ENCODE measurements at places on chromosomes 3 and 15.

DNA sequence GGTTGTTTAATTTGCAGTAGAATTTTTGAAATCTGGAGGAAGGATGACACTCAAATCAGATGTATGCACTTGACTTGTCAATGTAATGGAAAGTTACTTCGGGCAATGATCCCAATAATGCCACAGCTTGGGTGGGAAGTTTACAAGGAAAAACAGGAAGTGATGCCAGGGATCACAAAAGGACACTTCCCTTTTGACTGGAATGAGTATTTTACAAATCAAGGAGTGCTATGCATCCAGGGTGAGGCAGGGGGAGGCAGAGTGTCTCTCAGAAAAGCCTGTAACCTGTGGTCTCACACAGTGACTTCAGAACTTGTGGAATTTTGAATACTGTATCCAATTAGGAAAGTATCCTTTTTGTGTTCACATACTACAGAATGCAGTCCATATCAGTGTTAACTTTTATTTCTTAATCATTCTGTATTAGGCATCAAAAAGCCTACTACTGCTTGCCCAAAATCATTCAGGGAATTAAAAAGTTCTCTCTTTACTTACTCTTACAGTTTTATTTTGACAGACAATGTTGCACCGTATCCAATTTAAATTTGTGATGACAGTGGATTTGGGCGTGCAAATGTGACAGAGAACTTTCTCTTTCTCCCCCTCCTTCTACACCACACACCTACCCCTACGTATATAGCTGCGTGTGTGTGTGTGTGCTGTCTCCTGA is 445.1 kb downstream of the MECOM start:
- DNase-seq = peak; percentile 35

DNA sequence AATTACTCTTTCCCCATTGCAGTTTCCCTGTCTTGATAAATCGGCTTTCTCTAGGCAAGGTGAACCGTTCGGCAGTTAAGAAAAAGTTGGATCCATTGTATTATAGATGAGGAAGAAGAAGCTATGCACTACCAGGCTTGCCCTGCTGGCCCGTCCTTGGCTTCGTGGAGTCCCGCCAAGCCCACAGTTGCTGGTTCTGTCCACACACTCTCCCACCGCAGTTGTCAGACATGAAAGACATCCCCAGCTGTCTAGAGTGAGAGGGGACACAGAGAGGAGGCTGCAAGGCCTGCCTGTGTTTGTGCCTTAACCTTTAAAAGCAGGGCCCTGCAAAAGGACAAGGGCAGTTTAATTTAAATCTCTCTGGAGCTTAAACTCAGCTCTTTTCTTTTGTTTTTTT is 47.2 kb upstream of the PLCL2 start:
- DNase-seq = no peak

DNA sequence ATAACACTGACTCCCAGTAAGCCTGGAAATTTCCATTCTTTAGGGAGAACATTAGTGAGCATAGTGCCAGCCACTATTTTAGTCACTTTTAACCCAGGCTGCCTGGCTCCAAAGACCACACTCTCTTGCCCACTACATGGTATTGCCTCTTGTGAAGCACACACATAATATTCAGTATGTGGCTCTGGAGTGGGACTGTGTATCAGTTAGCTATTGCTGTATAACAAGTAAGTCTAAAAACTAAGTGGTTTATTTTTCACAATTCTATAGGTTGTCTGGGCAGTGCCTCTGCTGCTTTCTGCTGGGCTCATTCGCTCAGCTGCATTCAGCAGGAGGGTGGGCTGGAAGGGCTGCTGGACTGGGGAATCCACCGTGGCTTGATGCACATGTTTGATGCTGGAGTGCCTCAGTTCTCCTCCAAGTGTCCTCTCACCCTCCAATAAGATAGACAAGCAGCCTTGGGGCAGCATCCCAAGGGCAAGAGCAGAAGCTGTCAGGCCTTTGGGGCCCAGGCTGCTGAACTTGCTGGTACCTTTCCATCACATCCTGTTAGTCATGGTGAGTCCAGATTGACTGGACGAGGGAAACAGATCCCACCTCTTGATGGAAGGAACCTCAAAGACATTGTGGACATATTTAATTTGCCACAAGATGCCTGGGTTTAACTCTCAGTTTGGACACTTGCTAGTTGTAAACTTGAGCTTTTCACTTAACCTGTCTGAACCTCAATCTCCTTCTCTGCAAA is 66.6 kb upstream of the TLE3 start:
- DNase-seq = no peak

DNA sequence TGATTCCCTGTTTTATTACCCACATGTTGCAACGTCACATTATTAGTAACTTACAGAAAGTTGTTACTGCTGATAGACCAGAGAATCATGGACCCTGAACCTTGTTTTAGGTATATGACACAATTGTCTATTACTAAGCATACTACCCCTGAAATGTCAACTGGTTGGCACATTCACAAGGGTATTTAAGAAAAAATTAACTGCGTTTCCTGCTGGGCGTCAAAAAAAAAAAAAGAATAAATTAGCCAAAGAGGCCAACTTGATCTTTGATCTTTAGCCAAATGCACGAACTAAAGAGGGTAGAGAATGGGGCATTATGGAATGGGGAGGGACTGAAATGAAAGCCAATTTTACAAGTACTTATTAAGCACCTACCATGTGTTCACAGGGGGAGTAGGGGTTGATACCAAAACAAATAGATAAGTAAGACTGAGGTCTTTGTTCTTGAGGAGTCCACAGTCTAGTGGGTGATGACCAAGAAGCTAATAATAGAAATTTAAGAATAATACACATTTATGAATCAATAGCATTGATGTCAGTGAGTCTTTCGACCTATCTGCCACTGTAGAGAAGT is 17.8 kb upstream of the MUC13 start:
- no peak for DNase-seq

GRCh38 chr15:47246317-47246716 is 471.0 kb upstream of the SEMA6D start:
- DNase-seq = no peak

DNA sequence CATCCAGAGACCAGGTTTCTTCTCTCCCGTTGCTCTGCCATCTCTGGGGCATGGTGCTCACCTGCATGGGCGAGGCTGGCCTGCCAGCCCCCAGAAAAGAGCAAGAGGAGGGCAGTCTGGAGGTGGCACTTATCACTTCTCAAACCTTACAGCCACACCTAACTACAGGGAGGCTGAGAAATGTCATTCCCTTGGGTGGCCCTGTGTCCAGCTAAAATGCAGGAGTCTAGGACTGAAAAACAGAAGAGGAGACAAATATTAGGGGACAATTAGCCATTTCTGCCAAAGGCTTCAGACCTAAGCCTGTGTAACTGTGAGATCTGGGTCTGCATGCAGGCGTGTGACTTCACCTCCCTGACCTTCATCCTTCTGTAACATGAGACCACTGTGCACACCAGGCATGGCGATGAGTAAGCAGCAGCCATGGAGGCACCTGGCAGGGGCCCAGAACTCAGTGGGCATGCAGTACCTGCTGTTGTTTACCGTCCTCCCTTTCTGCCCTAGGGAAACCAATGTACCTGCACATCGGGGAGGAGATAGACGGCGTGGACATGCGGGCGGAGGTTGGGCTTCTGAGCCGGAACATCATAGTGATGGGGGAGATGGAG is 83.4 kb downstream of the MESD start:
- no peak for DNase-seq

DNA sequence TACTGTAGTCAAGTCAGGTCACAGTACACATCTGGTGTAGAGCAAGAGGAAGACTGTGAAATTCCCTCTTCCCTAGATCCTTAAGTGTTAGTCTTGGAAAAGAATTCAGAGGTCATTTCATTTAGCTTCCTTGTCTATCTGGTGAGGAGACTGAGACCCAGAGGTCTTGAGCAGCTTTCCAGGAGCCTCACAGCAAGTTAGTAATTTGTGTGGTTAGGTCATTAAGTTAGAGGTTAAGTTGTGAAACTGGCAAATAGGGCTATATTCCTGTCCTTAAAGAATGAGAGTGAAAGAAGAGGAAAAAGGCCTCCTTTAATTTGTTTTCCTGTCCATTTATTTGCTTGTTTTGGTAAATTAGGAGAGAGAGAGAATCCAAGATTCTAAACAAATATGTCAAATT is 9.0 kb downstream of the PODXL2 start:
- no peak for DNase-seq

DNA sequence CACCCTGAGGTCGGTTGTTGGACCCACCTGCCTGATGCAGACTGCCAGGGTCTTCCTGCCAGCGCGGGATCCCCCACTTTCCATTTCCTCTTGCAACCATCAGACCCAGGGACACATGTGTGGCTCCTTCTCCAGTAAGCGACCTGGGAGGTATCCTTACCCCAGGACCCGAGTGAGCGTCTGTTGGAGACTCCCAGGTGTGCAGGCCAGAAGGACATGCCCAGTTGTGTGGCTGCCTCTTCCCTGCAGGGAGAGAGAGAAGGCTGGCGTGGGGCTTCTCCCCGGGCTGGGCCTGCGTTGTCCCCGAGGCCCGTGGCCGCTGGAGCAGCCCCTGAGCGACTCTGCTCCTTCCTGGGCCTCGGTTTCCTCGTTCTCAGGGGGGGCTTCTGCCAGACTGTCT is 56.8 kb downstream of the APBA2 start:
- DNase-seq = no peak

GRCh38 chr3:126040386-126040785 is 43.5 kb downstream of the SLC41A3 start:
- no peak for DNase-seq

DNA sequence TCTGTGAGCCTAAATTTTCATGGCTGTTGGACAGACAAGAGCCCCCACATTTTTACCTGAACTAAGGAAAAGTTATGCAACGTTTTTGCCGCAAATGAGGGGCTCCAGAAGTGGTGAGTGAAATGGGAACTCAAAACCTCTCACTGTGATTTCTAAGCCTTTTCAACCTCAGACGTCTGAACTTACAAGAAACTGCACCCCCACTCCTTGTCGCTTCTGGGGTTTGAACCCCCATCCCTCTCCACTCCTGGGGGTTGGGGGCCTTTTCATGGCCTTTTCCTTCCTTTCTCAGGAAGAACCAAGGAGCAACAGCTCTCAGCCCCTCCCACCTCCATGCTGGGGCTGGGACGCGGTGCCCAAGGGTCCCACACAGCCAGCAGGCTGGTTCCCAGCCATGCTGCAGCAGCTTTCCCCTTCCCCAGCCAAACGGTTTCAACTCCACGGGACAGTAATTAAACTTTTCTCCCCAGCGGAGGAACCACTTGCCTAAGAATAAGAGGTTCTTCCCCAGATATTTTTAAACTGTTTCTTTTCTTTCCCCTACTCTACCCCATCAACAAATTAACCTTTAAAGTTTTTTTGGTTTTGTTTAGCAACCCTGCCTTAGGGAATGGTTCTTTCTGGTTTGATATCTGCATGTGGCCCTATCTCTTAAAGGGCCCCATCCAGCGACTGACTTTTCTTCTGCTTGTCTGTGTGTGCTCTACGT is 387.6 kb upstream of the CBLB start:
- no peak for DNase-seq

DNA sequence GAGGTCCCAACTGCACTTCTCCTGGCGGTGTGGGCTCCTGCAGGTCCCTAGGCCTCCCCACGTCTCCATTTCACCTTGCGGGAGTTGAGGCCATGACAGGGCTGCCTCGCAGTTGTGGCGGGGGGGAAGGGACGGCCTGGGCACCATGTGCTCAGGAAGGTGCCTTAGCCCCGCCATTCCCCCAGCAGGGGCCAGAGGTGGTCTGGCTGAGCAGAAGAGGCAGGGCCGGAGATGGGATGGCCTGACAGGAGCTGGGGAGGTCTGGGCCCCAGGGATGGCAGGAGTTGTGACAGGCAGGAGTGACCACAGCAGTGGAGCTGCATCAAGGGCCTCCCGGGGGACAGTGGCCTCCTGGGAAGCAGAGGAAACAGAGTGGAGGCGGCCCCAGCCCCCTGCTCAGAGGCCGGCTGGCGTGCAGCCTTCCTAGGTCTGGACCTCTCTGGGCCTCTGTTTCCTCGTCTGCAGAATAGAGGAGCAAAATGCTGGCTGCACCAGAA is 18.7 kb upstream of the KLF15 start:
- DNase-seq = no peak

GRCh38 chr3:72171946-72172345 is 387.0 kb upstream of the PROK2 start:
- no peak for DNase-seq

DNA sequence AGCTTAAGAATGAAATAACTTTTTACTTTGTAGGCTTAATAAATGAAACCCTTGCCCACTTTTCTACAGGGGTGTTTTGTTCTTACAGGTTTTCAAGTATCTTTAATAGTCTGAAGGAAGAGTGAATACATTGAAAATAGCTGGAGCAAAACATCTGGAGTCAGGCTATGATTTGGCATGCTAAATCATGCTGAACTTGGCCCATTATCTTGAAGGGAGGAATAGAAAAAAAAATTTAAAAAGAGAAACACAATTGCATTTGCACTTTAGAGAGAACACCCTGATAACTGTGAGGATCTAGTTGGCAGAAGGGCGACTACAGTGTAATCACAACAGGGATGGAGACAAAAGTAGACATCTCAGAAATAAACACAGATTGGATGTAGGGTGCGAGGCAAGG is 1.8 kb upstream of the IQGAP1 start:
- DNase-seq = no peak

- no peak for DNase-seq
Observed at GRCh38 chr3:2578560-2578959, 479.9 kb downstream of the CNTN4 start.

DNA sequence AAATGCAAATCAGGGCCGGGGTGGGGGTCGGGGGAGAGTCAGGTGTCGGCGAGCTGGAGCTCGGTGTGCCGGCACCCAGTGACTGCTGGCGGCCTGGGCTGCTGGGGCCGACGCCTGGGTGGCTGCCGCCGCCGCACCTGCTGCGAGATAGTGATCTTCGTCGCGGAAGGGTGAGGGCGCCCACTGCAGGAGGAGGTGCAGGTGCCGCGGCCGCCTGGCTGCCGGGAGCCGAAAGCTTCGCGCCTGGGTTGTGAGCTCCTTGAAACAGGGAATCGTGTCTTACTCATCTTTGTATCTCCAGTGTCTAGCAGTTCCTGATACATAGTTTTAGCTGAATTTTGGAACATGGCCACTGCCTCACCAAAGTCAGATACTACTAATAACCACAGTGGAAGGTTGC is 64.0 kb upstream of the CPOX start:
- peak; percentile 23 for DNase-seq

GRCh38 chr15:38972831-38973230 is 408.2 kb upstream of the RASGRP1 start:
- DNase-seq = no peak
